Thoracic aorta (tissue), 2 donors: ENCODE measurements at places on chromosomes 3 and 15. TPM values are rescaled to one million over a fixed set of nuclear protein-coding genes. Genes with fewer than 3 reads are reported as not detected.

DNA sequence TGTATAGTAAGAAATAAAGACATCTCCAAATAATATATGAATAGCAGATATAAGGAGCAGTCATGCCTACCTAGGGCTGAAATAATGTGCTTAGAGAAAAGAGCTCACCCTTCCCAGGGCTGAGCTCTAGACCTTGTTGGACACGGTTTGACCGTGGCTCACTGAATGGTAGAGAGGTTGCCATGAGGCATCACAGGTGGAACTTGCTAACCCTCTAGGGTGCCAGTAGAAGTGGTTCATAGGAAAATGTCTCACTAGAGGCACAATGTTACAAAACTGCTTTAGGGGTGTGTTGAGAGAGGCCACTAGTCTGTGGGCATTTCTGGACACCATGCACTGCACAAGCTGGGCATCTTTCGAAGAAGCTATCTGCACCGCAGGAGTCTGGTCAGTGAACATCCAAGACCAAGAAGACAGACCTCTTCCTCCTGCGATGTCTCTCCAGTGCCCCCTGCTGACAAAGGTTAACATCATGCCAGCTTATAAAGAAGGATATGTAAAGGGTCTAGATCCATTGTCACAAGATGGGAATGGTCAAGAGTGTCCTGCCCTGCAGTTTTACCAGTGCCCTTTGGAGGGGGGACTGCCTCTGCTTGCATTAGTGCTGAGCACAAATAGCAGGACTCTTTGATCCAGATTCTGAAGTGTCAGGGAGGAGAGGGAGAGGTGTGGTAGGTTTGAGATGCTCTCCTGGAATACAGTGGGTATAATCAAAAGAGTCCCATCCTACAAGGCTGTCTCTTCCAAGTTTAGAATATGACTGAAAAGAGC, 266.8 kb downstream of the ZNF385D start:
- H3K27me3 ChIP-seq: no peaks in the 10 kb centered on the region
- H3K27ac ChIP-seq: no peak overlapping the region
- H3K36me3 ChIP-seq: no peaks in the 10 kb centered on the region
- no peak overlapping the region for H3K4me3 ChIP-seq
- peak; percentile 4 for DNase-seq

Gene MFGE8
- total RNA-seq: 1,687 TPM

GRCh38 chr3:136251511-136251910, 1.4 kb downstream of the PCCB start:
- no peaks in the 10 kb centered on the region for H3K27me3 ChIP-seq
- H3K4me1 ChIP-seq: peaks cover 9% of the 10 kb centered on the region
- no peaks in the 10 kb centered on the region for H3K36me3 ChIP-seq
- peak overlapping the region; percentile 77 for H3K4me3 ChIP-seq
- DNase-seq: no peak

Gene NR1I2
- not detected for total RNA-seq

DNA sequence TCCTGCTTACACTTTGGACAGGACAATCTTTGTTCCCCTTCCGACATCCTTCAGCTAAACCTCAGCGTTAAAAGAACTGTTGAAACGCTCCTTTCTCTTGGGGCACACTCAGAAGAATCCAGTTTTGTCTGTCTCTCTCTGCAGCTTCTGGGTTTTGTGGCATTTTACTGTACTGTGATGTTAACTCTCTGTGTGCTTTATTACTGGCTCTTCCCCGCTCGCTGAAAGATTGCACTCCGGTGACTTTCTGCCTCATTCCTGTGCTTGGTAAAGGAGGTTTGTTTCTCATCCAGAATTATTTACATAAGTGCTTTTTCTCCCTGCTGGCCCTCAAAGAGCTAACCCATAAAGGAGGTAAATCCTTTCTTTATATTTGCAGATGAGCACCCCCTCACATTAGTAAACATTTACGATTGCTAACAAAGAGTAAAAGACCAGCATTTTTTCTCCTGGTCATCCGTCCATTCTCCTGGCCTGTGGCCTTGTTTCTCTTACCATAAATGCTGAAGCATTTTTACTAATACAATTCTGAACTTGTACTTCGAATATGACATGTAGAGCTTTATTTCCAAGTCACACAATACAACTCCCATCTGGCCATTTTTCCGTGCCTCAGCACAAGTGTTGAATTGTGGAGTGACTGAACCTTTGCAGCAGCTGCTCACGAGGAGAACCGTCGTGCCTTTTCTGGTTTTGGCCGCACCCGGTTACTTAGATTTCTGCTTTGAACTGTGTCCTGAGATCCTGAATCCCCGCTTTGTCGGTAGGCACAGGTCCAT, 69.3 kb upstream of the RPL35A start:
- no peaks in the 10 kb centered on the region for H3K4me1 ChIP-seq
- no peak for DNase-seq
- H3K27ac ChIP-seq: no peak overlapping the region
- peaks cover 41% of the 10 kb centered on the region for H3K36me3 ChIP-seq
- H3K27me3 ChIP-seq: no peaks in the 10 kb centered on the region

Gene WDR72
- not detected for total RNA-seq

- H3K36me3 ChIP-seq: no peaks in the 10 kb centered on the region
- no peaks in the 10 kb centered on the region for H3K4me1 ChIP-seq
- no peaks in the 10 kb centered on the region for H3K27me3 ChIP-seq
- no peak overlapping the region for H3K27ac ChIP-seq
- DNase-seq: no peak
- H3K4me3 ChIP-seq: no peak overlapping the region
Observed at GRCh38 chr3:146033950-146034349, 127.0 kb downstream of the PLOD2 start.

Gene ZCWPW2
- total RNA-seq: 0.81 TPM

Gene NT5DC2
- 83.4 TPM for total RNA-seq

- no peak overlapping the region for H3K27ac ChIP-seq
- DNase-seq: no peak
- H3K27me3 ChIP-seq: no peaks in the 10 kb centered on the region
- no peak overlapping the region for H3K4me3 ChIP-seq
- H3K4me1 ChIP-seq: no peaks in the 10 kb centered on the region
Observed at GRCh38 chr15:50229336-50229735, 36.2 kb downstream of the HDC start.

Gene MELTF
- 8.7 TPM for total RNA-seq

DNA sequence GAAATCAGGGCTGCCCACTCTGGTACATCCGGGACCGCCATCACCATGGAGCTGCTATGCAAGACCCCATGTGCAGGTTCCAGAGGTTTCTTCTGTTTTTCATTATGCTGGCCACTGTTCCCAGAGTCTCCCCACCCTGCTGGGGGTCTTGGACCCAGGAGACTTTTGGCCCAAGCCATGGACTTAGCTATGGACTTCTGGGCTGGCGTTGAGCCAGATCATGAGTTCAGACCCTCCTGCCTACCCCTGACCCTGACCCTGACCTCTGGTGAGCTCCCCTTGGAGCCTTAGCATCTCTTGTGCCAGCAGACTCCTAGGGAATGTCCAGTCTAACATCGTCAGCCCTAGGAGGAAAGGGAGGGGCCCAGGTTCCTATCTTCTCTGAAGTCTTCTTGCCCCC, 25.3 kb downstream of the SLC28A1 start:
- H3K36me3 ChIP-seq: no peaks in the 10 kb centered on the region
- DNase-seq: no peak
- peaks cover 84% of the 10 kb centered on the region for H3K4me1 ChIP-seq
- peak overlapping the region; percentile 95 for H3K27ac ChIP-seq
- no peaks in the 10 kb centered on the region for H3K27me3 ChIP-seq

- no peaks in the 10 kb centered on the region for H3K4me1 ChIP-seq
- no peak overlapping the region for H3K4me3 ChIP-seq
- no peaks in the 10 kb centered on the region for H3K27me3 ChIP-seq
- no peaks in the 10 kb centered on the region for H3K36me3 ChIP-seq
- no peak overlapping the region for H3K27ac ChIP-seq
Observed at GRCh38 chr3:194957743-194958240, 272.1 kb downstream of the FAM43A start.

Gene SAMD7
- total RNA-seq: not detected

Gene RARRES1
- 63.8 TPM for total RNA-seq

DNA sequence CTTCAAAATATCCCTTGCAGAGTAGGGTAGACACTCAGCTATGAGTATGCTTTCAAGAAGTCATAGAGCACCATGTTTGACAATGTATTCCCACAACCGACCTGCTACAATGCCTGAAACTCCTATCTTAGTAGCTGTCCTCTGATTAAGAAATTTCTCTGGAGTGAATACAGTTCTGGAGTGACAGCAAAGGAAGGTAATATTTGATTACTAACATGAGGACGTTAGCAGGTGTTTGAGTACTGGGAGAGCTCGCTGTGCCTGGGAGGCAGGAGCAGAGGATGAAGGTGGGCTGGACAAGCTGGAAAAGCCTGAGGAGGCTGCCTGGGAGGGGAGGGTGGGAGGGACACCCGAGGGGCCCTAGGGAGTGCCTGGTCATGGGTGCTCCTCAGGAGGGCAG, 42.9 kb downstream of the PARP15 start:
- no peaks in the 10 kb centered on the region for H3K36me3 ChIP-seq
- H3K27ac ChIP-seq: no peak overlapping the region
- no peaks in the 10 kb centered on the region for H3K4me1 ChIP-seq
- DNase-seq: no peak
- H3K4me3 ChIP-seq: no peak overlapping the region

Gene CYP19A1
- total RNA-seq: 0.54 TPM

DNA sequence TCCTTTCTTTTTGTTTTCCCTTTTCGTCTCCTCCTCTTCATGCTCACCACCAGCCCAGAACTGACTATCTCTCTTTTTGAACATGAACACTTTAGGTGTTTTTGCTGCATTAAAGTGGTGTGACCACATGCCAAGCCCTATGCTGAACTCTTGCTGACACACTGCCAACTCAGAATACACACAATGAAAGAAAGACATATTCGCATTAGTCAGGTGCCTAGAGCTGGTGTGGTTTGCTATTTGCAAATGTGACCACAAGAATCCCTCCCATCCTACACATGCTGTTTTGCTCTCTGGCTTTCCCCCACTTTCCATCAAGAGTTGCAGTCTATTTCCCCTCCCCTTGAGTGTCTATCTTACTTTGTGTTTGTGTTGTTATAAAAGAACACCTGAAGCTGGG, 967.8 kb upstream of the CFAP20DC start:
- no peak overlapping the region for H3K27ac ChIP-seq
- H3K27me3 ChIP-seq: no peaks in the 10 kb centered on the region
- no peak overlapping the region for H3K4me3 ChIP-seq
- no peaks in the 10 kb centered on the region for H3K36me3 ChIP-seq

Gene CYP8B1
- total RNA-seq: not detected

DNA sequence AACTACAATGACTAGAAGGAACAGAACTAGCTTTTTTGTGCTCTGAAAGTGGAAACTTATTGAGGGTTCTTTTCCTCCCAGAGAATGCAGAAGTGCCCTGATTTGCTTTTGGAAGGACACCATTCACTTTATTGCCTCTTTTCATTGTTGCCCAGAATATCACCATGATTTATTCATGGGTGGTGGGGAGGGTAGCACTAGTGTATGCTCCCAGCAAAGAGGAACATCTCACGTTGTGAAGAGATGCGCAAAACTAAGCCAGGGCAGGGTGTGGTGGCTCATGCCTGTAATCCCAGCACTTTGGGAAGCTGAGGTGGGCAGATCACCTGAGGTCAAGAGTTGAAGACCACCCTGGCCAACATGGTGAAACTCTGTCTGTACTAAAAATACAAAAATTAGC, 31.4 kb downstream of the FLNB start:
- H3K4me1 ChIP-seq: peaks cover 29% of the 10 kb centered on the region
- no peak overlapping the region for H3K27ac ChIP-seq
- no peaks in the 10 kb centered on the region for H3K27me3 ChIP-seq
- DNase-seq: no peak
- no peak overlapping the region for H3K4me3 ChIP-seq
- no peaks in the 10 kb centered on the region for H3K36me3 ChIP-seq

DNA sequence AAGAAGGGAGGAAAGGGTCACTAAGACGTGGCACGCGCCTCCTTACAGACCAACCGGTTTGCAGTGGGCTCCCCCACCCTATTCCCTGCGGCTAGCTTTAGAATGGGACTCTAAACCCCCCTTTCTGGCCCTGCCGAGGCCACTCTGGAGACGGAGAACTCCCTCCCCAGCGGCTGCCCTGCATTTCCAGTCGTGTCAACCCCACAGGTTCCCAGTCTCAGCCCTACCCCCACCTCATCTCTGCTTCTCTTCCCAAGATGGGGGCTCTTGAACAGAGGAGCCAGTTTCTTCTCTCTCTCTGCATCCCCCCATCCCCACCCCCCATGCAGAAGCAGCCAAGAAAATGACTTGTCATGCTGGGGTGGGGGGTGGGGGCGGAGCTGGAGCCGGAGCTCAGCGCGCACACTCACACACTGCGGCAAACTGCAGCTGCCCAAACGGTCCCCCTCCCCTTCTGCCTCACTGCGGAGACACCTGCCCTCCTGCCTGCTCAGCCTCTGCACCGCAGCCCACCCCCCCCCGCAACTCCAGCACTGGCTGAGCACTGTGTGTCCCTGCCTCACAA, 871 bp downstream of the MAP1A start:
- peak overlapping the region; percentile 82 for H3K27ac ChIP-seq
- no peak for DNase-seq
- peaks cover 29% of the 10 kb centered on the region for H3K36me3 ChIP-seq
- no peaks in the 10 kb centered on the region for H3K27me3 ChIP-seq

Gene BMF
- total RNA-seq: 13.1 TPM

DNA sequence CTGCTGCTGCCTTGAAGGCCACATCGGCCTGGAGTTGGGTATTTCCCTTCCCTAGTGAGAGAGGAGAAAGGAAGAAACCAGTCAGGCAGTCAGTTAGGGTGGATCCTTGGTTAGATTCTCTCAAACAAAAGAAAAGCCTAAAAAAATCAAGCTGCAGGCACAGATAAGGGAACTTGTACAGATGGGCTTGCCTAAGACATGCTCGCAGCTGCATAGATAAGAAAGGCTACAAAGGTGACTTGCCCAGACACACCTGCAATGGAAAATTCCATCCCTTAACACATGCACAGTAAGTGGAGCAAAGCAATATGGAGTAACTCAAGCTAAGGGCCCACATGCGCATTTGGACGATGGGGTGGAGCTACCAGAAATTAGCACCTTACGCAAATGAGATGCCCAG, 199.7 kb upstream of the ARPP21 start:
- no peaks in the 10 kb centered on the region for H3K27me3 ChIP-seq
- no peaks in the 10 kb centered on the region for H3K4me1 ChIP-seq
- no peak overlapping the region for H3K27ac ChIP-seq
- DNase-seq: no peak
- no peaks in the 10 kb centered on the region for H3K36me3 ChIP-seq
- no peak overlapping the region for H3K4me3 ChIP-seq

Gene PPM1M
- total RNA-seq: 41.6 TPM

- H3K4me3 ChIP-seq: no peak overlapping the region
- no peak for DNase-seq
- no peaks in the 10 kb centered on the region for H3K4me1 ChIP-seq
- no peaks in the 10 kb centered on the region for H3K36me3 ChIP-seq
- no peak overlapping the region for H3K27ac ChIP-seq
Observed at GRCh38 chr3:157271283-157271882, 111.4 kb upstream of the CCNL1 start.

Gene PLCL2
- 17.1 TPM for total RNA-seq

DNA sequence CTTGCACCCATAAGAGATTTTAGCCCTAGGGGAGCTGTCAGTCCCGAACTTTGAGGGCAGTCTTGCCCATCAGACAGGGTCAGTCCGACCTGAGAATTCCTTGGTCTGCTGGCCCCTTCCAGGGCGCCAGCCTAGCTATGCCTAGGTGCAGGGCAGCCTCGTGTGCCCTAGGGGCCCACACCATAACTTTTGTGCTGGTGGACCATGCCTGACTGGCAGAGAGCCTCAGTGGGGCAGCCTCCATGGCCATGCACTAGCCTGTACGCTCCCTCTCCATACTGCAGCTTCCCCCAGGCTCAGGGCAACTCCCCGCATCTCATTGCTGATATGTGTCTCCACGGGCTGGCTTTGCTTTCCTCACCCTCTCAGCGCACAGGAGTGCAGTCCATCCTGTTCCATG, 835.8 kb upstream of the ALCAM start:
- DNase-seq: no peak
- H3K27ac ChIP-seq: no peak overlapping the region
- H3K4me3 ChIP-seq: no peak overlapping the region
- H3K4me1 ChIP-seq: no peaks in the 10 kb centered on the region

GRCh38 chr3:134084242-134084950, 54.7 kb upstream of the SLCO2A1 start:
- H3K27ac ChIP-seq: no peak overlapping the region
- H3K36me3 ChIP-seq: no peaks in the 10 kb centered on the region
- H3K27me3 ChIP-seq: no peaks in the 10 kb centered on the region
